Calu3 (cell line): ENCODE measurements at places on chromosomes 1 and 21.
A peak's percentile ranks its signal among the peaks of the same experiment; 100 is the strongest.

- DNase-seq: no peak
These were observed 23.1 kb downstream of the TP73 start for GRCh38 chr1:3675436-3675835.

GRCh38 chr1:203405703-203406438 lies 54.9 kb upstream of the FMOD start:
- DNase-seq: no peak

DNA sequence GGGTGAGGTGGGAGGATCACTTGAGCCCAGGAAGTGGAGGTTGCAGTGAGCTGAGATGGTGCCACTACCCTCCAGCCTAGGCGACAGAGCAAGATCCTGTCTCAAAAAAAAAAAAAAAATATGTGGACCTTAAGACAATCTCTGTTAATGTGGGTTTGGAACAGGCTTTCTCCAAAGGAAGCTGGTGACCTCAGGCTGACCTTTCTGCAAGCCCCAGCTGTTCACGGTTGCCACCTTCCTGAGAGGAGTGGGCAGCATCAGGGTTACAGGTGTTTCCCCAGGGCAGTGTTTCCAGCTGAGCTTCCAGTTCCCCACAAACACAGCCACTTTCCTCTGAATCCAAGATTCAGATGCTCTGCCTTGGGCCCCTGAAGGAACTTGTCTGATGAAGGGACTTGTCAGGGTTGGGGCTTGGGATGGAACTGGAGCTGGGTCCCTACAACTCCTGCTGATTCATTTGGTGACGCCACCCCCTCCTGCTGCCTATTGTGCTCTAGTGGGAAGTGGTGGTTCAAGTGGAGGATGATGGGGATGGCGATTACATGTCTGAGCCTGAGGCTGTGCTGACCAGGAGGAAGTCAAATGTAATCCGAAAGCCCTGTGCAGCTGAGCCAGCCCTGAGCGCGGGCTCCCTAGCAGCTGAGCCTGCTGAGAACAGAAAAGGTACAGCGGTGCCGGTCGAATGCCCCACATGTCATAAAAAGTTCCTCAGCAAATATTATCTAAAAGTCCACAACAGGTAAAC lies 1.9 kb downstream of the ZBTB48 start:
- DNase-seq: no peak

DNA sequence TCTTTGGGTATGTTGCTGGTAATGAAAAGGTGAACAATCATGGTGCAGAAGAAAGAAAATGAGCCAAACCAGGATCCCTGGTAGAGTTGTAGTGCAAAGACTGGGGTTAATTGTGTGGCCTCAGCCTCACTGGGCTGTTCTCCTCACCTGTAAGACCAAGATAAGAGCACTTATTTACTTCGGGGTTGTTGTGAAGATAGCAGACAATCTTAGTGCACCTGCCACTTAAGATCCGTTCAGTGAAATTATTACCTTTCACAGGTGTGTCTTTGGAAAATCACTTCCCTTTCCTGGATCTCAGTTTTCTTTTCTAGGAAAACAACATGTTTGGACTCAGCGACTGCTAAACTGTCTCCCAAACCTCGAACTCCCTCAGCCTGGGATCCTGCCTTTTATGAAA lies 1.3 kb upstream of the FGGY start:
- DNase-seq: no peak

- DNase-seq: no peak
These were observed 77.2 kb downstream of the SCCPDH start for GRCh38 chr1:246801241-246802020.

- DNase-seq: peak; percentile 72
These were observed 107.0 kb downstream of the RHOU start for GRCh38 chr1:228842094-228842775.
